ENCODE measurements at places on chromosomes 6 and 20. TPM values are rescaled to one million over a fixed set of nuclear protein-coding genes. Genes with fewer than 3 reads are reported as not detected.

MAP3K5 gene
- total RNA-seq, result 14.9 TPM

BLTP3A gene
- 6.0 TPM for total RNA-seq

SLC44A4 gene
- 8.2 TPM for total RNA-seq

SLC22A23 gene
- 28.8 TPM for total RNA-seq

C2 gene
- 0.96 TPM for total RNA-seq

PSORS1C1 gene
- 1.7 TPM for total RNA-seq

RANBP9 gene
- 23.4 TPM for total RNA-seq

BPIFB2 gene
- not detected for total RNA-seq

CCN2 gene
- 12.5 TPM for total RNA-seq

TRIM38 gene
- total RNA-seq, result 4.0 TPM

SNAI1 gene
- total RNA-seq, result not detected

SYCP2 gene
- total RNA-seq, result 0.43 TPM

KHDC1L gene
- total RNA-seq, result not detected

MYB gene
- 0.24 TPM for total RNA-seq

MCHR2 gene
- not detected for total RNA-seq

KIAA0408 gene
- total RNA-seq, result not detected

SLC4A11 gene
- 3.1 TPM for total RNA-seq

MUC21 gene
- total RNA-seq, result under 0.01 TPM

RIMS4 gene
- total RNA-seq, result under 0.01 TPM

OPN5 gene
- not detected for total RNA-seq

RAD21L1 gene
- not detected for total RNA-seq

DOP1A gene
- total RNA-seq, result 25.4 TPM

CNKSR3 gene
- total RNA-seq, result 5.3 TPM

GJA10 gene
- total RNA-seq, result not detected

PLCG1 gene
- total RNA-seq, result 27.3 TPM

DPPA5 gene
- not detected for total RNA-seq

SAMD3 gene
- total RNA-seq, result not detected

CASS4 gene
- total RNA-seq, result 0.24 TPM

SLC22A3 gene
- total RNA-seq, result 8.0 TPM

NFYA gene
- 14.9 TPM for total RNA-seq

All from tracheal epithelial cell (primary cell).